ENCODE measurements at places on chromosomes 5 and 9. TPM values are rescaled to one million over a fixed set of nuclear protein-coding genes. Genes with fewer than 3 reads are reported as not detected.

GRCh38 chr5:125244531-125244930, 498.1 kb upstream of the ZNF608 start:
- no peak for DNase-seq

- no peak for DNase-seq
These were observed 451.6 kb downstream of the TLE1 start for GRCh38 chr9:81237565-81238231.

Gene ANKRD34B
- not detected for polyA plus RNA-seq

Gene CD14
- 2.1 TPM for polyA plus RNA-seq

Gene ZBTB6
- polyA plus RNA-seq, result 4.4 TPM

- no peak for DNase-seq
These were observed 86.1 kb downstream of the SMIM23 start for GRCh38 chr5:171871711-171872110.
